ENCODE measurements at places on chromosomes 11 and 22. TPM values are rescaled to one million over a fixed set of nuclear protein-coding genes. Genes with fewer than 3 reads are reported as not detected.

MRGPRF gene
- polyA plus RNA-seq, result 40.7 TPM

CFAP300 gene
- polyA plus RNA-seq, result 3.9 TPM

LDHAL6A gene
- 0.84 TPM for polyA plus RNA-seq

BDNF gene
- 1.00 TPM for polyA plus RNA-seq

PARVG gene
- 4.1 TPM for polyA plus RNA-seq

OR4B1 gene
- polyA plus RNA-seq, result not detected

JAM3 gene
- 86.5 TPM for polyA plus RNA-seq

OR8B3 gene
- polyA plus RNA-seq, result not detected

OR52N4 gene
- 0.50 TPM for polyA plus RNA-seq

Measured in ovary (tissue), 10 donors.